BE2C (cell line): ENCODE measurements at places on chromosomes 5 and 9.
A peak's percentile ranks its signal among the peaks of the same experiment; 100 is the strongest.

GRCh38 chr9:15211160-15211814 lies 95.7 kb downstream of the TTC39B start:
- peak; percentile 63 for DNase-seq

DNA sequence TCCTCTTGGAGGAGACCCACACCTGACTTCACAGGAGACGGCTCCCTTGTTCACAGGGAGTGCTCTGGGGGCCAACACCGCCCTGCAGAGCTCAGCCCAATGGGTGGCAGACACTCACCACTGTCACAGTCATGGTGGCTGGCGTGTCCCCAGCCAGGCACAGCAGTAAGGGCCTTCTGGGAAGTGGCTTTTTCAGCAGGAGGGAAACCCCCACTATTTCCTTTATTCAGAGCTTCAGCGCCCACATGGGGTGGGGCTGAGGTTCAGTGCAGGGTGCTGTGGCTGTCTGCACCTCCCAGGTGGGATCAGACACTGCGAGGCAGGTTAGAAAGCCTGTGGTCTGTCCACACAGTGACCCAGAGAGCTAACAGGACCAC lies 3.6 kb upstream of the SNAPC4 start:
- no peak for DNase-seq

DNA sequence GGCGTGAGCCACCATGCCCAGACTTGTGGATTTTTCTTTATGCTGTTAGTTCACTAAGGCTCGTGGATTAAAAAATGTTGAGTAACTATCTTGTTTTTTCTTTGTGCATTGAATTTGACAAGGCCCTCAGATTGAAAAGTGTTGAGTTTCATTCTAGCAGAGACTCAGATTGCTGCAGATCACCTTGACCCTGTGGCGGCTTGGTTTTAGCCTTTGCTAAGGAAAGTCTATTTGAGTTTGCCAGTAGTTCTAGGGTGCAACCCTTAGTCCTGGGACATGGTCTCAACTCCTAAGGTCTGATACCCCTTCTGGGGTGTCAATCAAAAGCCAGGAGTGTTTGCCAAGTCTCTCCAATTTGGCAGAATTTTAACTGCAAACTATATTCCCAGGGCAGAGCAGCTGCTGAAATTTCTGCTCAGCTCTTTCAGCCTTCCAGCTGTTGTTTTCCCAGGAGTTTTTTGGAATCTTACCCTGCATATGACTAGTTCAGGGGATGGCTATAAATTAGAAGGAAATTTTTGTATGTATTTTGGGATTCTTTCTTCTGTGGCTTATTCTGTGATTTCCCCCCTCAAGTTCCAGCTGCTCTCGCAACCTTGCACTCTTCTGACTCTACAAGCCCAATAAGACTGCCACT lies 84.3 kb upstream of the HAND1 start:
- DNase-seq, result no peak

- DNase-seq, result no peak
These were observed 181.9 kb upstream of the ADRA1B start for GRCh38 chr5:159734366-159734765.

DNA sequence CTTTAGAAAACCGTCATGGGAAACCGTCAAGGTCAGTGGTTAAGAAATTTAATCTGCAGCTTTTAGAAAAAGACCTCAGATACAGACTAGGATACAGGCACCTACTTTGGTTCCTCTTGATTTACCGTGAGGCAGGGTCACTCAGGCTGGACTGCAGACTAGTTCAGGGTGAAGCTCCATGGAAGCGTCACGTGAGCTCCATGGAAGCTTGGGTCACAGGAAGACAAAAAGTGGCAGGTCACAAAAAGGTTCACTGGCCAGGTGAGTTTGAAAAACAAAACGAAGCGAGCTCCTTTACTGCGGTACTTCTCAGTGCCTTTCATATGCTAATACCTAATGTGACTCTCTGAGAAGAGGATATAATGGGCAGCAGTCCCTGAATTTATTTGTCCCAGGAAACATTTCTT lies 43.0 kb downstream of the PRRC2B start:
- DNase-seq, result no peak

GRCh38 chr9:130692321-130692720 lies 1.3 kb upstream of the EXOSC2 start:
- peak; percentile 47 for DNase-seq

- no peak for DNase-seq
These were observed 484.6 kb upstream of the PIK3R1 start for GRCh38 chr5:67730917-67731474.

DNA sequence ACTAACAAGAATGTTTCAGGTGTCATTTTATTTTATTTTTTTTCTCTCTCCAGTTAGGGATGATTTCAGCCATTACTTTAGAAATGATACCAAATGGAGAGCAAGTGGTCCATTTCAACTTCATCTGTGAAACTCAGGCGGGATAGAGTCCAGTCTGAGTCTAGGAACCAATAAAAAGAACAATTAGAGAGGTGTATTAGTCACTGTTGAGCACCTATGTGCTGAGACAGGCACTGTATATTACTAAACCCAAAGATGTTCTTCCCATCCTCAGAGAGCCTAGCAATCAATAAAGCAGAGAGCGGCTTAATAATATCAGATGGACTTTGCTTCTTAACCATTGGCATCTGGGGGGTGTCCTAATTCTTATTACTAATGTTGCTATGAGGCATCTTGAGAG lies 410.3 kb upstream of the SLC24A2 start:
- DNase-seq, result no peak

DNA sequence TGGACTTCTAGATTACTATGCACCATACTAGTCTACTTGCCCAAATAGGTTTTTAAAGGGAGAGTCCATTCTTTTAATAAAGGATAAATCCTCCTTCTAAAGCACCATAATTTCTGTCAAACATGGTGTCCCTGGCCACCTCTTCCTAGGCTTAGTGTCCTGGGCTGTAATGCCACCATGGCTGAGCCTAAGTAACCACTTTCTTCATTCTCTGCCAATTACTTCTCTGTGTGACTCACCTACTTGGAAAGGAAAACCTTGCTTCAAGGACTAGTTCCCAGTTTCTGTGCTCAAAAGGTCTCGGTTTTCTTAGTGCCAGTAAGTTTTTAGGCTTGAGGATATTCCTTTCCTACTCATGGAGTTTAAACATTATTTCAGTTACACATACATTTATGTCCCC lies 273.4 kb downstream of the DENND1A start:
- no peak for DNase-seq

- DNase-seq, result no peak
These were observed 21.8 kb downstream of the KIAA1958 start for GRCh38 chr9:112508377-112508776.

GRCh38 chr5:115453391-115454095 lies 91.0 kb downstream of the FEM1C start:
- no peak for DNase-seq

GRCh38 chr5:32584646-32585045 lies 711 bp upstream of the SUB1 start:
- no peak for DNase-seq

- DNase-seq, result no peak
These were observed 165.4 kb downstream of the AUH start for GRCh38 chr9:91196103-91196950.

GRCh38 chr5:54610197-54610944 lies 92.8 kb downstream of the SNX18 start:
- no peak for DNase-seq

- DNase-seq, result no peak
These were observed 60.3 kb downstream of the TTC39B start for GRCh38 chr9:15246708-15247107.

DNA sequence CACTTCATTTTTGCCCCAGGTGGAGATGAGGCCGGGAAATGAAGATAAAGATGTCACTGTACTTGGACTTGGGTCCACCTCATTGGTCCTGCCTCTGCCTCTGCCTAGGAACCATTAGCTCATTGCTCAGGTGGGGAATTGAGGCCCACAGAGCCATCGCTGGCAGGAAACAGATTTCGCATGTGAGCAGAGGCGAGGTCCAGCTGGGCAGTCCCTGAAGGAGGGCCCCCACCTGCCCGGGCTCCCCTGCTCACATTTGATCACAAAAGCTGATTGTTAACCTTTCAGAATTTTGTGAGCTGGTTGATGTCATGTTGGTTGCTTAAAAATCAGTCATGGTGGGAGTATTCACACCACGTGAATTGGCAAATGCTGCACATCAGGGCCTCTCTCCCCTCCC lies 273.8 kb upstream of the MVB12B start:
- DNase-seq, result no peak

DNA sequence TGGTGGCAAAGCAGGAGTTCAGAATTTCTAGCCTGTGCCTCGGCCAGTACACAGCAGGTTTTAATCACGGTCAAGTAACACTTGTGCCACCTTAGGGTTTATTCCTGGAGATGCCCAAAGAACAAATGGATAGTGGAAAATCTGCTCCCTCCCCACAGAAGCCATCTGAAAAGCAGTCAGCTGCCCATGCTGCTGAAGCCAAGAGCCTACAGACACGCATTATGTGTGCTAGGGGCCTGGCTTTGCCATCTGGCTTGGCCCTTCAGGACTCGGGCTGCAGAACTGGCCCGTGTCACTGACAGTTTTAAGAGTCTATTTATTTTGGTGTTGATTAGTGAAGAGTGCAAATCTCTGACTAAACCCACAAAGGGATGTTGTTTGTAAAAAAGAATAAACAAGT lies 11.1 kb downstream of the ARSB start:
- no peak for DNase-seq

GRCh38 chr5:130868186-130868840 lies 296.7 kb downstream of the HINT1 start:
- no peak for DNase-seq

DNA sequence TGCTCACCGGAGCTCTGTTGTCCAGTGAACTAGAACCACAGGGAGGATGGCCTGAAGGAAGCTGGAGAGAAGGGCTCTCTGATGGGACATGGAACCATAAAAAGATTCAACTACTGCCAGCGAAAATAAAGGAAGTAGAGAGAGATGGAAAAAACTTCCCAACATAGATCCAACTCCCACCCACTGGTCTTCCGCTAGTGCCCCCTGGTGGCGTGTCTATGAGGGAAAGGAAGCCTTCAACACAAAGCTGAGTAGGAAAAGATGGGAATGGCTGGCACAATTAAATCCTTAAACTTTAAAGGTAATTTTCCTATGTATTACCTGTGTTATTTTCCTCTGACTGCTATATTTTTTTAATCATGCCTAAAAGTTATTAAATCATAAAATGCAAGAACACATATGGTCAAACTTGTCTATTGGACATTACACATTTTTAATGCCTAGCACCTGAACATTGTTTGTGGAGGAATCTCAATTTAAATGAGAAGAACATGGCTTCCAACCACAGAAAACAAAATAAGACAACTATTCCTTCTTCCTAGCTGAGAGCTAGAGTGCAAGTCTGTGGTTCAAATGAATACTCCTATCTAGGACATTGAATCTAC lies 51.5 kb downstream of the CEP120 start:
- peak; percentile 80 for DNase-seq

DNA sequence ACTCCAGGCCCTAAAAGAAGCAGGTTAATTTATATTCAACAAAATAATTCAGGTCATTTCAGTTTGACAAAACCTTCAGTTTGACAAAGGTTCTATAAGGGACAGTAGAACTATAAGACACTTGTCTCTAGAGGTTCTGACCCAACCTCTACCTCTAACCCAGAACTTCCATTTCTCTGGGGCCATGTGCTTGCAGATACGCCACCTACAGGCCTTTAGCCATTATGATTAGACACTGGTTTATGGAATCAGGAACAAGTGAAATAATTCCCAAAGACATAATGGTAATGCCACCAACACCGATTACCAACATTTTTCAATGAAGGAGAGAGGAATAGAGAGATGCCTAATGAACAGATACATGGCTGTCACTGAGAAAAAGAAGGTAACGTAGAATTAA lies 733.9 kb downstream of the PRELID2 start:
- no peak for DNase-seq

DNA sequence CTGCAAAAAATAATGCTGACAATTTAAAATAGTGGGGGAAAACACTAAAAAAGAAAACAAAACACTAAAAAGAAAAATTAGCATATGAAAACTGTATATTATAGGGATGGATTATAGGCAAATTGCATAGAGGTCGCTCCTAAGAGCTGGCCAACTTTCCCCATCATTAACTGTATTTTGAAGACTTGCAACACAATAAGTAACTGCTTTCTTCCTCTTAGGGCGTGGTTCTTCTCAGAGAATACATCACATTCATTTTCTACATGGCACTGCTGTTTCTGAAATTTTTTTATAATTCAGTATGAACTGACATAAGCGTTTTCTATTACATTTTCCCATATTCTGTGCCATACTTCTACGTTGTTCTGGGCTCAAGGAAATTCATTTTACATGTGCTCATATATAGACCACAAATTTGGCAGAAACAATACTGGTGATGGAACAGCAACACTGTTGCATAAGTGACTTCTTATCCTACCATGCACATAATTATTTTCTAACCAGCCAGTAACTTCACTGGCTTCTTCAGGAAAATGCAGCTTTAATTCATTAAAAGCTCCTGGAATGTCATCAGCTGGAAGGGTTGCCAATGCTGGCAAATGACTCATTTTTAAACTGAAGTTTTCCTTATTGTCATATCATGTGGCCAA lies 171.2 kb upstream of the DMAC1 start:
- DNase-seq, result no peak
